ENCODE measurements at places on chromosomes 6 and 20.

DNA sequence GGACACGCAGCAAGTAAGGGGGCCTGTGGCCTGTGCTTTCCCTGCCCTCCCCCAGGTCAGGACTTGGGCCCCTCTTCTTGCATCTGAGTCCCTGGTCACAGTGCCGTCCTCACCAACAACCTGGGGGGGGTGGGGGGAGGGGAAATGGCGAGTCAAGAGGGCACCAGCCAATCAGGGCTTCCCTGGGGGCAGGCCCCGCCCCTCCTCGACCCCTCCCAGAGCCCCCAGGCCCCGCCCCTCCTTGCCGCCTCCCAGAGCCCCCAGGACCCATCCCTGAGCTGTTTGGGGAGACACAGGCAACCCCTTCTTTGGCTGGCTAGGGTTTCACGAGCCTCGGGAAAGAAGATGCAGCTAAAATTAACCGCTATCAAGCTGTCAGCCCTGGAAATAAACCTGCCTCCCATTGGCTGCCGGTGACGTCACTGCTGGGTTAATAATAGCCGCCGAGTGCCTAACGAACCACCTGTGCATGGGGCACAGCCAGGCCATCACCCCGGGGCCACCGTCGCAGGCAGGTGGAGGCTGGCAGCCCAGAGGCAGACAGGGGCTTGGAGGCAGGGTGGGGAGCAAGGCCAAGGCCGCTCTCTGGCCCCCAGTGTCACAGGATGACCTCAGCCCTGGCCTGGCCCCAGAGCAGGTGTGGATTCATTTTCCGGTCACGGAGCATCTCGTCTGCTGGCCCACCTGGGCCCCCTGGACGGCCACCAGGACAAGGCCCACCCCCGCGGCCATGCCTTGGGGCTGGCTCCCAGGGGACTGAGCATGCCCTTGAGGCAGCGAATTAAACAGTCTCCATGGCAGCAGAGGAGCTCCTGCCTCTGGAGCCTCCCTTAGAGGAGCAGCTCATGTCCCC is 3.2 kb upstream of the EEF1A2 start:
- no peak for DNase-seq

GRCh38 chr6:140039364-140039763 is 664.9 kb upstream of the CITED2 start:
- no peak for DNase-seq

GRCh38 chr6:75347898-75348610 is 63.5 kb upstream of the TMEM30A start:
- DNase-seq: no peak

DNA sequence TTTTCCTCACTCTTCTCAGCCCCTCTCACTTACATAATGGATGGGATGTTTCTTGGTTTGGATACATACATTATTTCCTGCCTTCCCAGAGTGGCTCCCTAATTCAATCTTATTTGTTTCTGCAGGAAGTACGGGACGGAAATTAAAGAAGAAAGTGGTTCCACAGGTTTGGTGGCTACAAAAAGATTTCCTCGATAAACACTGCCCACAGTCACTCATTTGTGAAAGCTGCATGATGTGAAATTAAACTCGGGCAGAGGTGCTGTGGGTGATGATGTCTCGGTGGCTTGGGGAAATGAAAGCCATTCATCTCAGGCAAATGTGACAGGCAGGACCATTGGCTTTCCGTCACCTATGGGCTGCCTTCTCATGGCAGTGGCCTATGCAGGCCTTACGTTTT is 119.5 kb upstream of the KCNG1 start:
- DNase-seq: no peak

- no peak for DNase-seq
Observed at GRCh38 chr6:37793067-37793466, 26.5 kb upstream of the ZFAND3 start.

GRCh38 chr6:4554645-4555044 is 221.6 kb upstream of the CDYL start:
- no peak for DNase-seq

GRCh38 chr6:145967549-145967948 is 3.4 kb upstream of the SHPRH start:
- DNase-seq: no peak

DNA sequence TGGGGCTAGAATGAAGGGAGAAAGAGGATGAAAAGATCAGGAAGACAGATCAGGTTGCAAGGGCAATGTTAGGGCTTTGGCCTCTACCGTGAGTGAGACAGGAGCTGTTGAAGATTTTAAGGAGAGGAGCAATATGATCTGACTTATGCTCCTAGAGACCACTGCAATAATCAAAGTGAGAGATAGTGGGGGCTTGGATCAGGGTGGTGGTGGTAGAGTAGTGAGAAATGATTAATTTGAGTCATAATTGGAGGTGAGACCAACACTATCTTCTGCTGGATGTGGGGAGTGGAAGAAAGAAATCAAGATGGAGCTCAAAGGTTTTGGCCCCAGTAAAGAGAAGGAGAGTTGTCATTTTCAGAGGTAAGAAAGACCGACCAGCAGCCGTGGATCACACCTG is 140.7 kb upstream of the TMEM170B start:
- no peak for DNase-seq

GRCh38 chr6:26021001-26021349 is 58.4 kb downstream of the TRIM38 start:
- DNase-seq: no peak

DNA sequence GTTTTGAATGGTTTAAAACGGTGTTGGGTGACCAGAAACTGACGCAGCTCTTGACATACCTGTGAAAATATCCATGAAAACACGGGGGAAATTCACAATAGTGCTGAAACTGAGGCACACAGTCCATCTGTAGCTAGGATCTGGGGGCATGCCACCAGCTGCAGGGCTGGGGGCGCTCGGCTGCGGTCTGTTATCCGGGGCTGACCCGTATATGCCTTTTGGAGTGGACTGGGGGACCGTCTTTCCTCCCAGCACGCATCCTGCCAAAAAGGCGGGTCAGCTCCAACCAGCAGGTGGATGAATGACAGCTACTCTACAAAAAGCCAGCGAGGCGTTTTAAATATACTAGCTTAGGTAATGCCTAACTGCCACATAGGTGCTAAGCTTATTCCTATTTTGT is 729.8 kb downstream of the QKI start:
- no peak for DNase-seq

DNA sequence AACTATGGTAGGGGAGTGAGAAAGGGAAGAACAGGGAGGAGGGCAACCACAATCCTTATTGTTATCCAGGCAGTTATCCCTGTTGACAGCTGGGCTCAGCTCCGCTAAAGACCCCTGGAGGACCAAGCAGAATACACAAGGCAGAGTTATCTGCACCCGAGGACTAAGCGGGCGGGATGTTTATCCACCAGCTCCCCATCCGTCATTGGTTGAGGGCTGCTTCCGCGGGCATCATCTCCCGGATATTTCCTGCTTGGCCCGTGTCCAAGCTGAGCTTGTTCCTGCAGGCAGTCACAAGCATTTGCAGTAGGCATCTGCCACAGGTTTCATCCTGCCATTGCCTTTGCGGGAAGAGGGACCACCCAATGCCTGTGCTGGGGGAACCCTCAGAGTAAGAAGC is 102.1 kb downstream of the DLGAP4 start:
- DNase-seq: no peak

All from activated CD8-positive, alpha-beta memory T cell treated with anti-CD3 and anti-CD28 coated beads for 1 hour (primary cell).